AG04449 (cell line): ENCODE measurements at places on chromosomes 5 and 9.

DNA sequence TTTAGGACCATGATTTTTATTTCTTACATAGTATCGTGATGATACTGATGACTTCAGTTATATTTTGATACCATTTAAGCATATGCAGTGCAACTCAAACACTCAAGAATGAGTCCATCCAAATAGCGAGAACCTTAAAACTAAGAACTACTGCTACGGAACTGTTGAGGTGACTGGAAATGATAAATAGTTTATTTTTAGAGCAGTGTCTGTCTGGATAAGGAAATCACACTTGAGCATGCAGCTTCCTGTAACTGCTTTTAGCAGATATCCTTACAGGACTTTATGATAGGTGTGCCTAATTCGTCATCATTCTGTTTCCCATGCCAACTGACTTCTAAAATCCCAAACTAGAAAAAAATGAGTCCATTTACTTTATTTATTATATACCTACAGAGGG is 85.5 kb downstream of the ADGRV1 start:
- no peak for DNase-seq

DNA sequence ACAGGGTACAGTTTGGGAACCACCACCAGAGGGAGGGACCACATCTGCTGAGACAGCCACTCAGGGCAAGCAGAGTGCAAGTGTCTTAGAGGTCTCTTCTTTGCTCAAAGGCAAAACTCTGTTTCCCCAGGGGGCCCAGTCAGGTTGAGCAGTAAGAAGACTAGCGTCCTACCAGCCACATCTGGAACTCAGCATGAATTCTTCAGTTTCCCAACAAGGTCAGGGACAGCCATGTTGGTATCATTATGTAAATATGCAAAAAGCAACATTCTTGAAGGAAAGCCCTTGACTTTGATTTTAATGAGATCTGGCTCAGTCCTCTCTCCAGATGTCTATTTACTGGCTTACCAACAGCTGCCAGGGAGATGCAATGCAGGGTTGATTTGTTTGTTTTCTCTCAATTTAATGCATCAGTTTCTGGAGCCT is 46.7 kb downstream of the TGFBI start:
- no peak for DNase-seq

GRCh38 chr5:35963381-35963843 is 25.0 kb upstream of the CAPSL start:
- DNase-seq: no peak

GRCh38 chr5:67170767-67171166 is 25.8 kb downstream of the CD180 start:
- no peak for DNase-seq

DNA sequence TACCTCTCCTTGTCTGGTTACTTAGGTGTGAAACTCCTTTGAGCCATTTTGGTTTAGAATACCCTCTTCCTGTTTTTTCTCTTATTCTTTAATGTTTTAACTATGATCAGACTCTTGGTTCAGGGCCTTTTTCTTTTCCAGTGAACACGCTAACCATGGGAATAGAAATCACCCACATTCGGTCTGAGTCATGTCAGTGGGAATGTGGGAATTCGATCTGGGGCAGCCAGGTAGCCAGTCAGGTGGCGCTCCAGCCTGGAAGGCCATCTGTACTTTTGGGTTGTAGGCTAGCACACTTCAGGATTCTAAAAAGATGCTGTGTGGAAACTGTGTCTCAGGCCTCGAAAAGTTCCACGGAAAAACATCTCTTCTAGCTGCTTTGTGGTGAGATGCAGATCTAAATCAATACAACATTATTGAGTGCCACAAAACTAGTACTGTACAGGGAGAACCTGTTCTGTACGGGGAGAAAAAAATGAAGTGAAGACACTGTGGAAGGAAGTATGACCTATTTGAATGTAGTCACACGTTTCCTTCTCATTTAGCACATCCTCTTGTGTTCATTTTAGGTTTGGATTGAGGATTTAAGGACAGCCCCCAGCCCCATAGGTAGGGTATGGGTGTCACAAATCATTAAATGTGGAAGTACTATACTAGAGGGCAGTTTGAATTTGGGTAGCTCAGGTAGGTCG is 36.4 kb downstream of the SNX30 start:
- no peak for DNase-seq

DNA sequence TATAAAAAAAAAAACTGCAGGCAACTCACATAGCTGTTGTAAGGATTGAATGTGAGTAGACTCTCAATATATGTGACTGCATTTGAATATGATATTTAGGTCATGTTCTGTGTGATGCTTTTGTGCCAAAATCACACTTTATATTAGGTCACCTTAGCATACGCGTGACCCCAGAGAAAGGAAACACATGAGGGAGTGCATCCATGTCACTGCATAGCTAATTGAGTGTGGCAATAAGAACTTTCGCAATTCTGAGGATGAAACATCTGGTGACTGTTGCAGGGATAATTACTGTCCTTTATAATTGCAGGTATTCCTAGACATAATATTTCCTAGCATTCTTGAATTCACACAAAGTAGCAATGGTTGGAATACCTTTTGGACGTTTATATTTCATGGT is 459.5 kb upstream of the KLF4 start:
- no peak for DNase-seq

DNA sequence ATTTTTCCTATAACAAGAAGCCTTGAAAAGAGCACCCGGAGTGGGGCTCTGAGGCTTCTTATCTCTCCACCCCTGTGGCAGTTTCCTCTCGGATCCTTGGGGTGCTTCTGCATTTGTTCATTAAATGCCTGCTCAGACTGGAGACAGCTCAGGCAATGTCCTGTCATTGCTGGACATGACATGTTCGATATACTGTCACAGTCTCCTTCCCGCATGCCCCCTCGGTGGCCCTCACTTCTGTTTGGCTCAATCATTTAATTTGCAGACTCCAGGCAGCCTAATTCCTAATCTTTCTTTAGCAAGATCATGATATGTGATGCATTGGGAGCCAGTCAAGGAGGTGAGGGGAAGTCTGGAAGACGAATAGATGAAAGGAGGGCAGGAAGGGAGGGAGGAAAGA is 37.5 kb upstream of the CPEB4 start:
- DNase-seq: no peak

GRCh38 chr9:136614372-136614922 is 48.3 kb upstream of the EGFL7 start:
- no peak for DNase-seq

DNA sequence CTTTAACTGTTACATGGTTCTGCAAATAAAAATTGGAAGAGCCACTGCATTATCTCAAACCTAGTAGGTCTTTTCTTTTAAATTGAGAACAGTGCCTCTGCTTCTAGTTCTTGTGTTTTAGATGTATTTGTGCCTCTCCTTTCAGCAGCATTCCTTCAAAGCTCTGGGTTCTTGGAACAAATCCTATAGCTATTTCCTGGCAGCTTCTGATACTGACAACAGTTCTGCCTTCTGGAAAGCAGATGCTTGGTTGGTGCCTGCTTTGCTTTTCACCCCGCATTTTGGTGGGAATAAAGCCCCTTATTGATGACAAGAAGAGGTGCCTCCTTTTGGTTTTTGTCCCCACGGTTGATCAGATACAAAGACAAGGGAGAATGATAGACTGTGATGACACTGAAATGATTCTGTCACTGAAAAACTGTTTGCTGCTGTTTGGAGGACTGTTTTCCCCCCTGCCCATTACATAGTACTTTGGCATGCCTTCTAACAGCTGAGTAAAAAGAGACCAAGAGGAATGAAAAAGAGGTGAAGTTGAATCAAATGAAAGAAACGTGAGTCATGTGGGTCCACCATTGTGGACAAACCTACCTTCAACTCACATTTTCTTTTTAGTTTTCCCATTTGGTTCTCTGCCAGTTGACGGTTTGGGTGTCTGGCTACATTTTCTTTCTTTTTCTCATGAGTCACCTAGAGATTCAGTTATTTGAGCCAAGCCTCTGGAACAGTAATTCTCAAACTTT is 5.6 kb downstream of the PTCD2 start:
- no peak for DNase-seq

DNA sequence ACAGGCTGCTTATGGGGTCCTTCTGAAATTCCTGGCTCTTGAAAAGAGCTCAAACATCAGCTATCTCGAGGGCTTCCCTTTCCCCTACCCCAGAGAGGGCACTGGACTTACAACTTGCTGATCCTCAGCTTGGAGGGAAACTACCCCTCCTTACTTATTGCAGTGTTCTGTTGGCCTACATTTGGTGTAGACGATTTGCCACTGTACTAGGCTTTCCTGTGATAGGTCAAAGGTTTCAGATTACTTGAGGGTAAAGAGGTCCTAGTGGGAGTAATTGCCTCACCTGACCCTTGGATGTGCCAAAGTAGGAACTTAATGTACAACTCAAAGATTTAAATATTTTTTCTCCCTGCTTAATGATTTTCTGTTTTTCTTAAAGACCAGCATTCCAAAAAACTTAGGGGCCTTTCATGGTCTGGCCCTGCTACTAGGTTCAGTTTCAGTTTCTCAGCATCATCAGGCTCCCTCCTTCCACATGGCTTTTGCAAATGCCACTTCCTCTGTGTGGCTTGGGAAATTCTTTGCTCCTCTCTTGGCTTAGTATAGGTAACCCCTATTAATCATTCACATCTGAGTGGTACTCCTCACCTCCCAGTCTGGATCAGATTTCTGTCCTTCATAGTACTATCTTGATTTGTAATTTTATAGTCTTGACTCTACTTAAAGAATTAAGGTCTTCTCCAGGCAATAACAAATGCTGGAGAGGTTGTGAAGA is 32.4 kb downstream of the CYSTM1 start:
- DNase-seq: no peak

GRCh38 chr9:76886318-76886717 is 19.6 kb downstream of the PRUNE2 start:
- DNase-seq: no peak

DNA sequence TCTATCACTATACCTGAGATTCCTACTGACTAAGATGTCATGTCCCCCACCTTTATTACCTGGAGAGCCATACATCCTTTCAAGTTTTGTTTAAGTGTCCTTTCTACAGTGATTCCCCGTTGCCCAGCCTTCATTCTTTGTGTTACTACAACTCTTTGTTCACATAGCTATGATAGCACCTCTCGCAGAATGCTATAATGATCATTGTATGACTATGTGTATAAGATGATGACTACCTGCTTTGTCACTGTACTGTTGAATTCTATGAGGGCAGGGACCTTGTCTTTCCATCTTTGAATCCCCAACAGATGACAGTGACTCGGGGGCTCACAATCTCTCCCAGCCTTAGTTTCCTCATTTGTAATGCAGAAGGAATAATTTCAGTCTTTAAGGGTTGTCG is 361.2 kb downstream of the NPR3 start:
- no peak for DNase-seq

DNA sequence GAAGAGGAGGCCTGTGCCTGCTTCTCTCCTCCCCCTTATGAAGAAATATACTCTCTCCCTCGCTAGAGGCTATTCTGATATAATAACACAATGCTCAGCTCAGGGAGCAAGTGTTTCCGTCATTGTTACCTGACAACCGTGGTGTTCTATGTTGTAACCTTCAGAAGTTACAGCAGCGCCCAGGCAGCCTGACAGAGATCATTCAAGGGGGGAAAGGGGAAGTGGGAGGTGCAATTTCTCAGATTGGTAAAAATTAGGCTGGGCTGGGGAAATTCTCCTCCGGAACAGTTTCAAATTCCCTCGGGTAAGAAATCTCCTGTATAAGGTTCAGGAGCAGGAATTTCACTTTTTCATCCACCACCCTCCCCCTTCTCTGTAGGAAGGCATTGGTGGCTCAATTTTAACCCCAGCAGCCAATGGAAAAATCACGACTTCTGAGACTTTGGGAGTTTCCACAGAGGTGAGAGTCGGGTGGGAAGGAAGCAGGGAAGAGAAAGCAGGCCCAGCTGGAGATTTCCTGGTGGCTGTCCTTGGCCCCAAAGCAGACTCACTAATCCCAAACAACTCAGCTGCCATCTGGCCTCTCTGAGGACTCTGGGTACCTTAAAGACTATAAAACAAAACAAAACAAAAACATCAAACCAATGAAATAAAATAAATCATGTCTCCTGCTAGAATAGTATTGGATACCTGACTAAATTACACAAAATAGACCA is 1.3 kb downstream of the TMEM174 start:
- DNase-seq: no peak

- DNase-seq: no peak
These were observed 71.2 kb downstream of the GRAMD2B start for GRCh38 chr5:126494393-126494792.

GRCh38 chr9:81390792-81391456 is 298.4 kb downstream of the TLE1 start:
- no peak for DNase-seq

DNA sequence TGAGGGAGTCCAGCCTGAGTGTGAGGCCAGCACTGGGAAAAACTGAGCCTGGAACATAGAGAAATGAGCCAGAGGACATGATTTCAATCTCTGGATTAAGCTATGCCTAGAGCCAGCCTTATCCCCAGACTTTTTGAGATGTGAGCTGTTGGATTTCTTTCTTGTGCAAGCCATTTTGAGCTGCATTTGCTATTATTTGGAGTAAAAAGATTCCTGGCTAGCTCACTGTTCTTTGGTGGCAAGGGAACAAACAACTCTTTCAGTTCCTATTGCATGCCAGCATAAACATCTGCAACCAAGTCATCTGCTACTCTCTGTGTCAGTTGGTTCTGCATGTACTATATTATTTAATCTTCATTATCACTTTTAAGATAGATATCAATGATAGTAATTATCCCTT is 70.1 kb upstream of the MAN2A1 start:
- DNase-seq: no peak

- DNase-seq: no peak
These were observed 131.2 kb upstream of the KLF4 start for GRCh38 chr9:107620801-107621200.

- DNase-seq: no peak
These were observed 546 bp downstream of the DNAJB5 start for GRCh38 chr9:34989946-34990635.

DNA sequence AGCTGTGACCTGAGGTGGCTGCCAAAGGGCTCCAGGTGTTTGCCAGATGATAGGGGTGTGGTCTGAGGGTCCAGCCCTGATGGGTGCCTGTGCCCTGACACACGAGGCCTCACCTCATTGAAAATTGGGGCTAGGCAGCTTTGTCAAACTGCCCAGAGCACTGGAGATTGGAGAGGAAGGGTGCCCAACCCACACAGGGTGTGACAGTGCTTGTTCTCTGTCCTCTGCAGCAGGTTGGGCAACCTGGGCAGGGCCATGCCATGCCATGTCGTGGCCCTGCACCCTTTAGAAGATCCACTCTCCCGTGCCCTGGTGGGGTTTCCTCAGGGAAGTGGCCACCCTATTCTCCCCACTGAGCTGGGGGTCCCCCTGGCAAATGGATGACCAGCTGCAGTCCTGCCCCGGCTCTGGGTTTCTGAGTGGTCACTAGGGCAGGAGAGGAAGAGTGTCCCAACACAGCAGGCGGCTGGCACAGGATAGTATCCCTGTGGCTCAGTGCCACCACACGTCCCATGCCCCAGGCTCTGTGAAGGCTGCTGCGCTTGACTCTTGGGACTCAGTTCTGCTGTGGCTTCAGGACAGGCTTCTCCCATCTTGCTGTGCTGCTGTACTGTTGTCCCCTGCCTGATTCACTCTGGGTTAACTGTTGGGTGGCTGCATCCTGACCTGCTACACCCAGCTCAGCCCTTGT is 100.8 kb upstream of the PITX1 start:
- no peak for DNase-seq

DNA sequence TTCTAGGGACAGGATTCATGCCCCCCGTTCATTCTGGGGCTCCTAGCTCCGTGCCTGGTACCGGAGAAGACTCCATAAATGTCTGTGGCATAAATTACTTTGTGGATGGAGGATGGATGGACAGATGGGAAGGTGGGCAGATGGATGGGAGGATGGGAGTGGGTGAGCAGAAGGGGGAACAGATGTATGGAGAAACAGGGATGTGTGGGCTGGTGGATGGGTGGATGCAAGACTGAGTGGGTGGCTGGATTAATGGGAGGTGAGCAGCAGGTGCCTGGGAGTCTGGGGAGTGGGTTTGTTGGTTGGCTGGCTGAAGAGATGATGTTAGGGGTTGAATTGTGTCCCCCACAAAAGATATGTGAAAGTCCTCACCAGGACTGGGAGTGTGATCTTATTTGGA is 43.5 kb downstream of the SARDH start:
- DNase-seq: no peak
